SJSA1 (cell line): ENCODE measurements at places on chromosomes 16 and 17. TPM values are rescaled to one million over a fixed set of nuclear protein-coding genes. Genes with fewer than 3 reads are reported as not detected.
A peak's percentile ranks its signal among the peaks of the same experiment; 100 is the strongest.

The IQCK gene
- total RNA-seq, result 1.8 and 10.5 TPM in 2 replicates

The WFDC1 gene
- total RNA-seq, result 125 and 143 TPM in 2 replicates

DNA sequence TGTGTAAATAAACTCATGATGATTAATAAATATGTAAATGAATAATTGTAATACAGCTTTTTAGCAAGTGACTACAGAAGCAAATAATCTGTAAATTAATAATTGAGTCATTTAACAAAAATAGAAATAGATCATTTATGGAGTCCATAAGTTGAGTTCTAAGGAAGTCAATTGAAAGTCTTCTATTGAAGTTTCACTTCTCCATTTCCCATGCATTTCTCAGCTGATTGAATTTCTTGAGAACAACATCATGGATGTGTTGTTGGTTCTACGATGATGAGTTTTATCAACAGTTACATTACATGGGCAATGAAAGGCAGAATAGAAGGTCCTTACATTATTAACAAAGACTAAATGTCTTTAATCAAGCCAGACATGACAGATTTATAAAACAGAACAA is 290.4 kb downstream of the MAP2K6 start:
- H3K27me3 ChIP-seq, result no peaks in the 10 kb centered on the region
- no peak overlapping the region for H3K4me3 ChIP-seq
- no peak for DNase-seq
- no peak overlapping the region for H3K27ac ChIP-seq
- H3K4me1 ChIP-seq, result no peaks in the 10 kb centered on the region
- no peaks in the 10 kb centered on the region for H3K36me3 ChIP-seq

GRCh38 chr17:7023576-7024401 is 939 bp downstream of the BCL6B start:
- H3K4me1 ChIP-seq, result peaks cover 22% of the 10 kb centered on the region
- DNase-seq, result no peak
- H3K27me3 ChIP-seq, result no peaks in the 10 kb centered on the region
- H3K27ac ChIP-seq, result no peak overlapping the region
- H3K36me3 ChIP-seq, result no peaks in the 10 kb centered on the region

The KRTAP4-16 gene
- total RNA-seq, result not detected in 2 replicates

GRCh38 chr17:19345067-19345460 is 17.5 kb downstream of the B9D1 start:
- no peak overlapping the region for H3K27ac ChIP-seq
- no peaks in the 10 kb centered on the region for H3K36me3 ChIP-seq
- H3K4me3 ChIP-seq, result no peak overlapping the region
- peaks cover 32% of the 10 kb centered on the region for H3K4me1 ChIP-seq
- DNase-seq, result no peak

GRCh38 chr17:48047113-48047740 is 932 bp upstream of the NFE2L1 start:
- H3K27ac ChIP-seq, result peak overlapping the region; percentile 90
- peak overlapping the region; percentile 82 for H3K4me3 ChIP-seq
- no peak for DNase-seq
- no peaks in the 10 kb centered on the region for H3K27me3 ChIP-seq

GRCh38 chr17:37813751-37814150 is 68.9 kb upstream of the HNF1B start:
- no peaks in the 10 kb centered on the region for H3K27me3 ChIP-seq
- DNase-seq, result peak; percentile 76

DNA sequence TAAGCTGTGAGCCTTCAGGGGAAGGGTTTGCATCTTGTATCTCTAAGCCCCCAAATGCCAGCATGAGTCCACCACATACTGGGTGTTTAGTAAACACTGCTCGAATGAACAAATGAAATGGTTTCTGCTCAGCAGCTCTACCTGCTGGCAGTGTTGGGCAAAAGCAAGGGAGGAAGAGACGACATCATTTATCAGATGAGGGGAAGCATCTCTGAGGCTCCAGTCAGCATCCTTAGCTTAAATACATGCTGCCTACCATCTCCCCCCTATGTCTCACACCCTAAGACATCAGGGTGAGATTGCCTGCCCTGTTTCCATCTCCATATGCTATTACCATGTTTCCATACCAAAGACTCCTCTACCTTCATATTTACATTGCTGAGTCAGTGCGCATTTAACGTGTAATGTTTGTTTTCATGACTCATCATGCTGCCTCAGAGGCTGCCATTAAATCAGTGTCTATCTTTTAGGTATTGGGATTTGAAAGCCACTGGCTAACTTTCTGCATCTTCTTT is 379.8 kb downstream of the UTP18 start:
- H3K4me1 ChIP-seq, result no peaks in the 10 kb centered on the region
- no peak overlapping the region for H3K27ac ChIP-seq
- no peaks in the 10 kb centered on the region for H3K36me3 ChIP-seq

DNA sequence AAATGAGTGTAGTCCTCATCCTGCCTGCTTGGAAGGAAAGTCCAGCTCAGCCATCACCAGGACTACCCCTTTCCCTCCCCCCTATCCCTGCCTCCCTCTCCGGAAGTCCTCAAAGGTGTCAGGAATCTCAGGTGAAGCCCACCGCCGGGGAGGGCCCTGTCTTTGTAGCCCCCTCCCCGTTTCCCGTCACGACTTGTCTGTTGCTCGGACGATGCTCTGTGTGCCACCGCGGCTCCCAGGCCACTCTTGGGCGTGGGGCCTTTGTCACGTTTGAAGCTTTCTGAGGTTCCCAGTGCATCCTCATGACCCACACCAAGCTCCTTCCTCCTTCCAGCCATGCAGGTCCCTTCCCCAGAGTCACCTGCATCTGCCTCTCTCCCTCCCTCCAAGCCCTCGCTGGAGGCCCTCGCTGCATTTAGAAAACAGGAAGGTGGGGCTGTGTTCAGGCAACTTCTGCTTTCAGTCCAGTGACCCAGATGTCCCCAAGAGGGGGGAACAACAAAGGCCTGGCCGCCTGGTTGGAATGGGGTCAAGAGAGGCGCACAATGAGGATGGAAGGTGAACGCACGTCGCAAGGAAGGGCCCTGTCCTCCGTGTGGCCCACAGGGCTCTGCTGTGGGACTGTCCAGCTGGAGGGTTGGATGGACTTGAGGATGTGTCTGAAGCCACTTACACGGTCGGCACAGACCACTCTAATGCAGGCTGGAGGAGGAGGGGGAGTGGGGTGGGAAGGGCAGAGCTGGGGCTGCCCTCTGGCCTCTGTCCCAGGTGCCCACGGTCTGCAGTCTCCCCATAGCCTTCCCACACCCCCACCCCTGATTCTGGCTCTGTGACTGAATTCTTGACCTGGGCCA is 59.9 kb downstream of the OR1D5 start:
- DNase-seq, result no peak
- H3K27ac ChIP-seq, result peak overlapping the region; percentile 57
- H3K36me3 ChIP-seq, result no peaks in the 10 kb centered on the region

- H3K36me3 ChIP-seq, result no peaks in the 10 kb centered on the region
- no peaks in the 10 kb centered on the region for H3K27me3 ChIP-seq
- H3K4me3 ChIP-seq, result no peak overlapping the region
- H3K4me1 ChIP-seq, result no peaks in the 10 kb centered on the region
- DNase-seq, result no peak
These were observed 58.5 kb downstream of the MYH13 start for GRCh38 chr17:10314329-10314728.

- H3K27me3 ChIP-seq, result no peaks in the 10 kb centered on the region
- peaks cover 63% of the 10 kb centered on the region for H3K36me3 ChIP-seq
- H3K27ac ChIP-seq, result no peak overlapping the region
- DNase-seq, result no peak
These were observed 6.5 kb upstream of the FOXF1 start for GRCh38 chr16:86503830-86504229.

DNA sequence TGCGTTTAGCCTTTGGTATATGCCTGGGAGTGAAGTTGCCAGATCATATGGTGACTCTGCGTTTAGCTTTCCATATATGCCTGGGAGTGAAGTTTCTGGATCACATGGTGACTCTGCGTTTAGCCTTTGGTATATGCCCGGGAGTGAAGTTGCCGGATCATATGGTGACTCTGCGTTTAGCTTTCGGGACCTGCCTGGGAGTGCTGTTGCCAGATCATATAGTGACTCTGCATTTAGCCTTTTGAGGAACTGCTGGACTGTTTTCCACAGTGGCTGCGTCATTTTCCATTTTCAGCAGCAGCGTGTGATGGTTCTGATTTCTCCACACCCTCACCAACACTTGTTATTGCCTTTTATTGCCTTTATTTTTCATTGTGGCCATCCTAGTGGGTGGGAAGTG is 73.0 kb downstream of the OR1D5 start:
- no peak overlapping the region for H3K4me3 ChIP-seq
- no peaks in the 10 kb centered on the region for H3K36me3 ChIP-seq
- no peaks in the 10 kb centered on the region for H3K27me3 ChIP-seq
- no peak overlapping the region for H3K27ac ChIP-seq

DNA sequence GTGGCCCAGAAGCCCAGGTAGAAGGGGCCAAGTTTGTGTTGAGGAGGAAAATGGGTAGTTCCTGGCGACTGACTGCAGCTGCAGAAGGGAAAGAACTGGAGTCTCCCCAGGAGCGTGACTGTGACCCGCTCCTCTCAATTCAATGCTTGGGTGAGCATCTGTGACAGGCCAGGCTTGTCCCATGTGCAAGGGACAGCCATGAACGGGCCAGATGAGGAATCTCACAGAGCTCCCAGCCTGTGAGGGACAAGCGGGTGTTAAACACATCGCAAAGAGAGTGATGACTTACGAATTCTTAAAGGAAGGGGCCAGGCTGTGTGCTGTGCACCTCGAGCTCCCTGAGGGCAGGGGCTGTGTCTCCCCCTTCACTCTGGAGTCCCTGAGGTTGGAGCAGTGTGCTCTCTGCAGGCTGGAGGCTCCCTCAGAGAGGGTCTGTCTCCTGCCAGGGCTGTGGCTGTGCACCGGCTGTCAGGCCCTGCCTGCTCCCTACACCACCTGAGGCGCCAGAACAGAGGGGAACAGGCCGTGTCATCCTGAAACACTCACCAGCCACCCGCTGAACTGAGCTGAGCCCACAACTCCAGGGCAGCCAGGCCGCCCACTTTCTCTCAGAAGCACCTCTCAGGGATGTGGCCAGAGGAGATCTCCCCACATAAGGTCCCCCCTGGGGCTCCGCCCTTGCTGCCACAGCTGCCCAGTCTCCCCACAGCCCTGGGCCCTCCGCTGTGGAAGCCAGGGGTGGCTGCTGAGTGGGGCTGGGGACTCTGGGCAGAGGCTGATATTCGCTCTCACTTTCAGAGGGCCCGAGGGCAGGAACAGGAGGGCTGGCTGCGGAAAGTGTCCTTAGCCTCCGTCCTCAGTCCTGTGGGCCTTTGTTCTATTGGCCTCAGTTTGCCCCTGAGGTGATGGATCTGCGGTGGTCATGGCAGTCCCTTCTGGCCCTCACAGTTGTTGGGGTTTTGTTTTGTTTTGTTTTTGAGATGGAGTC is 25.7 kb upstream of the NXPH3 start:
- H3K27me3 ChIP-seq, result no peaks in the 10 kb centered on the region
- H3K27ac ChIP-seq, result no peak overlapping the region
- DNase-seq, result no peak
- H3K4me3 ChIP-seq, result no peak overlapping the region

DNA sequence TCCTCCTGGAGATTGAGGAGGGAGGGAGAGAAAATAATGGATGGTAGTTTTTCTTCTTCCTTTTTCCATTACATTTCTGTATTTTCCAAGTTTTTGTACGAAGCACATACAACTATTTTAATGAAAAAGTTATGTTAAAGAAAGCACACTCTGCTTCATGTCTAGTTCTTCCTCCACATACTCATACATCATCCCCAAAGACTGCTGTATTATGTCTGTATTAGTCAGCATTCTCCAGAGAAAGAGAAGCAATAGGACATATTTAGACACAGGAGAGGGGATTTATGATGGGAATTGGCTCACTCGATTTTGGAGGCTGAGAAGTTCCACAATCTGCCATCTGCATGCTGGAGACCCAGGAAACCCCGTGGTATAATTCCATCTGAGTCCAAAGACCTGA is 10.1 kb upstream of the ACSM2A start:
- H3K4me1 ChIP-seq, result no peaks in the 10 kb centered on the region
- H3K36me3 ChIP-seq, result no peaks in the 10 kb centered on the region
- H3K27me3 ChIP-seq, result no peaks in the 10 kb centered on the region
- no peak for DNase-seq
- no peak overlapping the region for H3K4me3 ChIP-seq

DNA sequence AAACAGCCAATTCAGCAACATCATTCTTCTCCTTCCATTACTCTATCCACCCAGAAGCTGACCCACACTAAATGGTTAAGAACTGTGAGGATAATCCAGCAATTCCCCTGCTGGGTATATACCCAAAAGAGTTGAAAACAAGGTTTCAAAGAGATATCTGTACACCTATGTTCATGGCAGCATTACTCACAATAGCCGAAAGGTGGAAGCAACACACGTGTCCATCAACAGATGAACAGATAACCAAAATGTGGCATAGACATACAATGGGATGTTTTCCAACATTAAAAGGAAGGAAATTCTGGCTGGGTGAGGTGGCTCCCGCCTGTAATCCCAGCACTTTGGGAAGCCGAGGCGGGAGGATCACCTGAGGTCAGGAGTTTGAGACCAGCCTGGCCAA is 19.9 kb downstream of the MIS12 start:
- H3K4me3 ChIP-seq, result no peak overlapping the region
- no peak for DNase-seq
- H3K4me1 ChIP-seq, result peaks cover 23% of the 10 kb centered on the region
- no peak overlapping the region for H3K27ac ChIP-seq
- H3K36me3 ChIP-seq, result no peaks in the 10 kb centered on the region

DNA sequence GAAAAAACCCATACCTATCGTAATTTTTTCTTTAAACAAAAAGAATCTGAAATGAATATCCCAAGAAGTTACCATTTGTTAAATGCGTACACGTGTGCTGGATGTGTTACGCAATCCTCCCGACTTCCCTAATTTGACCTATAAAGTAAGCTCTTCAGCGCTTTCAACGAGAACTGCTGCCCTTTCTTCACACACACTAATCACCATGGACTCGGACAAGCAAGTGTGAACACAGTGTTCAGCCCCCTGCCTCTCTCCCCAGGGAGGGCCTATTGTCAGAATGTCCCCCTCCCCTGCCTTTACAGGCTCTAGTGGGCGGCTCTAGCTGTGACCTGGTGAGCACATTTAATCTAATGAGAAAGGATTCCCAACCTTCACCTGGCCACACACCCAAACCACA is 216.1 kb downstream of the CEP112 start:
- no peak overlapping the region for H3K4me3 ChIP-seq
- DNase-seq, result no peak
- H3K27ac ChIP-seq, result no peak overlapping the region
- H3K27me3 ChIP-seq, result no peaks in the 10 kb centered on the region
- no peaks in the 10 kb centered on the region for H3K4me1 ChIP-seq
- H3K36me3 ChIP-seq, result no peaks in the 10 kb centered on the region

GRCh38 chr17:47703191-47703591 is 9.2 kb downstream of the TBKBP1 start:
- DNase-seq, result no peak
- H3K4me3 ChIP-seq, result no peak overlapping the region
- H3K36me3 ChIP-seq, result no peaks in the 10 kb centered on the region
- no peak overlapping the region for H3K27ac ChIP-seq
- H3K4me1 ChIP-seq, result no peaks in the 10 kb centered on the region

The INCA1 gene
- 1.1 and 2.7 TPM in 2 replicates for total RNA-seq

The DYNLRB2 gene
- total RNA-seq, result not detected in 2 replicates

The AURKB gene
- 99.7 and 119 TPM in 2 replicates for total RNA-seq

The SLC5A11 gene
- 0.16 TPM in 1 of 2 replicates, not detected in the other for total RNA-seq

The KRTAP9-2 gene
- total RNA-seq, result not detected in 2 replicates

The LRRC37A3 gene
- total RNA-seq, result 3.0 and 7.3 TPM in 2 replicates

- DNase-seq, result no peak
- peaks cover 11% of the 10 kb centered on the region for H3K4me1 ChIP-seq
- H3K27ac ChIP-seq, result no peak overlapping the region
- H3K36me3 ChIP-seq, result no peaks in the 10 kb centered on the region
- no peaks in the 10 kb centered on the region; the same call in 1 of the 2 replicates for H3K27me3 ChIP-seq
These were observed 499.4 kb upstream of the HSBP1 start for GRCh38 chr16:83308414-83308813.

The CSH1 gene
- not detected in 2 replicates for total RNA-seq
